Fibroblast of the aortic adventitia (primary cell): ENCODE measurements at places on chromosomes 3 and 15. TPM values are rescaled to one million over a fixed set of nuclear protein-coding genes. Genes with fewer than 3 reads are reported as not detected.

The TGFBR2 gene
- total RNA-seq = 119 and 393 TPM in 2 replicates

The TSEN2 gene
- 8.4 and 17.7 TPM in 2 replicates for total RNA-seq

The UBA3 gene
- 46.4 and 76.9 TPM in 2 replicates for total RNA-seq

The CKMT1B gene
- total RNA-seq = not detected in 2 replicates

The PAK6 gene
- 0.09 TPM in 1 of 2 replicates, not detected in the other for total RNA-seq

The SHF gene
- 1.9 and 11.0 TPM in 2 replicates for total RNA-seq

DNA sequence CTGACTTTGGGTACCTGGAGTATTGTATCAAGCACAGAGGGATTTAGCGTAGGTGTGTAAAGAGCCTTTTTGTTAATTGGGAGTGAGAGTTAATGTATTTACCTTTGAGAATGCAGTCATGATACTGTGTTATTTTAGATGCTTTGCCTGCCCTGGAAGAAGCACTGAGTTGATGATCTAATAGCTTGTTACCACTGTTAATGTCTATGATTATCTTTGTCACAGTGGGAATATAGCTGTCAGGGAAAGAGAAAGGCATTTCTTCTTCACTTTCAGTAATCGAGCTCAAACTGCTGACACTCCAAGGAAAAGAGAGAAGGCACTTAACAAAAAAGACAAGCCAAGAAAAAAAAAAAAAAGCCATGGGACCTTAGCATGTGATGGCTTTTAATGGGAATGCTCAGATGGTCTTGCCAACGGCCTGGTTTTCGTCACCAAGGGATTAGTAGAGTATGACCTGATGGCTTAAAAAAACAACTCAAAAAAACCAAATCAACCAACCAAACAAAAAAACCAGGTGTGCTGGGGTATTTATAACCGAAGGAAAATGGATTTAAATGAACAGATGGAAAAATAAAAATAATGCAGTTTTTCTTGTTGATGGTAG, 387.4 kb downstream of the PTPRG start:
- no peak for DNase-seq

- no peak for DNase-seq
These were observed 66.7 kb downstream of the SLC24A1 start for GRCh38 chr15:65688462-65688861.

- peak; percentile 16 for DNase-seq
These were observed 44.3 kb downstream of the PXYLP1 start for GRCh38 chr3:141275973-141276372.

GRCh38 chr15:84928843-84929168, 44.3 kb downstream of the SLC28A1 start:
- peak; percentile 45 for DNase-seq

- DNase-seq = no peak
These were observed 455.6 kb upstream of the RARB start for GRCh38 chr3:24972491-24972890.

- DNase-seq = peak; percentile 92
These were observed 142.7 kb downstream of the THRB start for GRCh38 chr3:24351779-24352469.
